ENCODE measurements at places on chromosomes 2 and 18.

DNA sequence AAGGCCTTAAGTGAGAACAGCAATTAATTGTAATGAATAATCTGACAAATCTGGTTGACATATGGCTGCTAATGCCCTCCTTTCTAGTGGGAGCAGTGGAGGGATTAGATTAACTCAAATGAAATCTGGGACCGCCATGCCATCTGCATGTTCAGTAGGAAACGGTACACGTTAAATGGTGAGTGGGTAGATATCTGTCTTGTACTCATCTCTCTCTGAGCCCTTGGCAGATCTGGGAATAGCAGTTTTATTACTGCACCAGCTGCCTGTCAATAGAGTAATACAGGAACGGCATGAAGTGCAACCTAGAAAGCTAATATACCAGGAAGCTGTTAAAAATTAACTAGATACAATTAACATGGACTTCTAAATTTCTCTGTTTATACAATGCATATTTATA lies 258.8 kb downstream of the GPD2 start:
- DNase-seq: no peak

GRCh38 chr2:59752071-59752470 lies 801.4 kb downstream of the BCL11A start:
- no peak for DNase-seq

DNA sequence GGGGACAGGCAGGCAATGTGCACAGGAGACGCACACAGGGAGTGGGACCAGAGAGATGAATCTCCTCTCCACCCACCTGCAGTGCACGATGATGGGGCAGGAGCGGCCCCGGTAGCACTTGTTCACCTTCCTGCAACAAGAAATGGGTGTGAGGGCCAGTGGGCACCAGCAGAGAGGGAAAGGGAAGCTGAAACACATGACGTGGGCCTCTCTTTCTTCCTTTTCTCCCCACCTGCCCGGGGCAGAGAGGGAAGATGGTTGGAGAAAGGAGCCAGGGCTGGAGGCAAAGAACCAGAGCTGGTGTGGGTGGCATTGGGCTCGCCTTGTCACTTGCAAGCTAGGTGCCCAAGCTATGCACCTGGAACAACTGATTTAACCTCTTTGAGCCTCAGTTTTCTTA lies 12.2 kb downstream of the DNAJB2 start:
- no peak for DNase-seq

DNA sequence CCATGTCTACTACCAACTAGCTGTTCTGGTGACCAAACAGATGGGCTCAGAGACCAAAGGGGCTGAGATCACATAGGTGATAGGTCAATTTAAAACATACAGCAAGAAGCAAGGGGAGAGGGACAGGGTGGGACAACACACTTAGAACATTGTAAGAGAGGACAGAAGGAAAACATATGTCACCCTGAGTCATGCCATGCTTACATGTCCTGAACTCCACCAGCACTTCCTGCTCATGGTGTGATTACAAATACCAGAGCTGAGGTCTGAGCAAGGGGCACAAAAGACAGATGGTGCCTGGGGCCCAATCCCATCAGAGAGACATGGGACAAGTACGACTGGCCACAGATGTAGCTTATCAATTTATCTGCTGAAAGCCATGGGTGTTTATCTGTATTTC lies 28.7 kb upstream of the GALNT14 start:
- DNase-seq: no peak

DNA sequence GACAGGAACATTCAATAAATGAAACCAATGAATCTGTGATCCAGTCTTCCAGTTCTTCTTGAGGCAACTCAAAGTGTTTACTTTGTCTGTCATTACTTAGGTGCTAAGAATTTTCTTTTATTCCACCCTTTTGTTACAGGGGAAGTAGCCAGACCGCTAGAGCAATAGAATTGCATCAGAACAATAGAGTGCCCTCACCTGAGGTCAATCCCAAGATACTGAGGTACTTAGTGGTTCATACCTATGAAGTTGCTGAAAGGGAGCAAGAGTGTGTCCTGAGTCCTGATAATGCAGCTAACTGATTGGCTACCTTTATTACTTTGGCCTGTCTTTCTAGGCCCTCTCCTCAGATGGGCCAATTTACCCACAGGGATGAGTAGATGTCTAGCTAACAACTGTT lies 359.4 kb upstream of the KCNH7 start:
- no peak for DNase-seq

- DNase-seq: no peak
Measured at GRCh38 chr18:52615943-52616342, 275.9 kb downstream of the DCC start.

DNA sequence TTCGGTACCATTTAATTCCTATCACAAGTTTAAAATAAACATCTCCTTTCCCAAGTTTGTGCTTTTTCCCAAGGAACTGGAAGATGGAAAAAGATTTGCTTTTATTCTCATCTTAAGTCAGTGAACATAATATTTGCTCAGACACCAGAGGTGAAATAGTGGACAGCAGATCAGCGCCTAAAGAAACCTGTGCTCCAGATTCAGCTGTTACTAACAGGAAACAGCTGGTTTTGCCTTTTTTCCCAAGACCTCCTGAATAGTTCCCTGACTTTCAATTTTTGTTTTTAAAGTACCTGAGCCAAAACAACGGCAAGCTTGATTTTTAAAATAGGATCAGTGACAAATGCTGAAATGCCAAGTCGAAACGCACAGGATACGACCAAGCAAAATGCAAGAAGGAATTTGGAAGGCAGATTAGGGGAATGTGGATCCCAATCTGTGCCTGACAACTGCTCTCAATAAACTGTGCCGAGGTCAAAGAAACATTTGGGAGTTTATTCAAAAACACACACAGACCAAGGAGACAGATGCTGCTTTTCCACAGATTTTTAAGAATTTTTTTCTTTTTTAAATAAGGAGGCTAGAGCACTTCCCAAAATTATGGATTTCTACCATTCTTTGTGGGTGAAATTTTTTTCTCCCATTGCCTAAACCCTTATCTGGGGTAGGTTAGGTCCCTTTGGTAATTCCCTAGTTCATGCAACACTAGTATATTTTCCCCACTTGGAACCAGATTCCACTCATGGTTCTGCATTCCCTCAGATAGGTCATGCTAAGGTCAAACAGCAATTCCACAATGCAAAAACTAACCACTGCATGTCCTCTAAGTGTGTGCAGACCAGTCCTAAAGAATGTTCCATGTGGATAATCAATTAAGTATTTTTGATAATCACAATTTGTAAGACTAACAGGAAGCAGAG lies 121.5 kb upstream of the PDE1A start:
- DNase-seq: no peak

- no peak for DNase-seq
Measured at GRCh38 chr2:121949271-121949670, 193.8 kb downstream of the TSN start.

- no peak for DNase-seq
Measured at GRCh38 chr18:9066817-9067306, 35.6 kb upstream of the NDUFV2 start.

DNA sequence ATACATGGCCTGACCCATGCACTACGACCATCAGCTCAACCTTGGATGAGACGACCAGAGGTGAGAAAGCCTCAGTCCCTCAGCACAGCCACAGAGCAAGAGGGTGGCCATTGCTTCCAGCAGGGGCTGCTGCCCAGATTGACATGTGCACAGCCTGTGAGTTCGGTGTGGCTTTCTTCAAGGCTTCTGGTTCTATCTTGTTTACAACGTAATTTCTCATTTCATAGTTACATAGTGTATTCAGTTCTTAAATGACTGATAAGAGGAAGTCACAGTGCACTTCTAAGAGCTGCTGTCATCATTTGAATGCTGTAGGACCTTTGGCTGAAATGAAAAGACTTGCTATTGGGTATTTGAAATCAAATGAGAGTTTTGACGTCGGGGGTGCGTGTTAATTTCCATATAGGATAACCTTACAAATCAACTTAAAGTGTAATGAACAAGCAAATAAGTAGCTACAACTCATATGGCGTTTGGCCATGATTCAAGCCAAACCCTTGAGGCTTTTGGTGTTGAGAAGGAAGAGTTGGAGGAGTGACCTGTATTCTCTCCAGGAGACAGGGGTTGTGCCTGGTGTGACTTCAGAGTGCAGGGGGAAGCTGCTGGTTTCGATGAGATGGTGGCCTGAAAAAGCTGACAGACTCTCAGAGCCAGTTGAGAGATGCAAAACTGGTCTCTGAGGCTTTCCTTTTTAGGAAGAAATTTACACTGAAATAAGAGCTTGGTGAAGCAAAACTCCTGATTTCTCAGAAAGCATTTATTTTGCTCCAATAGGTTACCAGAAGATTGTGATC lies 51.0 kb downstream of the TSHZ1 start:
- DNase-seq: no peak

DNA sequence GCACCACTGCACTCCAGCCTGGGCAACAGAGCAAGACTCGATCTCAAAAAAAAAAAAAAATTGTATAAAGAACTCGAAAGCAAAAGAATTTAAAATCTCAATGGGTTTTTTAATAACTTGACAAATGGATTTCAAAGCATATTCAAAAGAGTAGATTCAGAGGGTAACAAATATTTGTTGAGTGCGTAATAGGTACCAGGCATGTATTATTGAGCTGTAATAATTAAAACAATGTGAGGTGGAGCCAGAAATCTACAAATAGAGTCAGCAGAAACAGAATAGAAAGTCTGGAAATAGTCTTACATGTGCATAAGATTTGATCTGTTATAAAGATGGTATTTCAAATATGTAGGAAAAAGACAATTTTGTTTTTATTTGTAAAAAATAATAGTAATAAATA lies 19.1 kb upstream of the RAB11FIP5 start:
- DNase-seq: no peak

GRCh38 chr2:109613081-109613921 lies 465 bp downstream of the SEPTIN10 start:
- peak; percentile 40 for DNase-seq

- no peak for DNase-seq
Measured at GRCh38 chr2:30934066-30934465, 126.8 kb upstream of the CAPN13 start.

DNA sequence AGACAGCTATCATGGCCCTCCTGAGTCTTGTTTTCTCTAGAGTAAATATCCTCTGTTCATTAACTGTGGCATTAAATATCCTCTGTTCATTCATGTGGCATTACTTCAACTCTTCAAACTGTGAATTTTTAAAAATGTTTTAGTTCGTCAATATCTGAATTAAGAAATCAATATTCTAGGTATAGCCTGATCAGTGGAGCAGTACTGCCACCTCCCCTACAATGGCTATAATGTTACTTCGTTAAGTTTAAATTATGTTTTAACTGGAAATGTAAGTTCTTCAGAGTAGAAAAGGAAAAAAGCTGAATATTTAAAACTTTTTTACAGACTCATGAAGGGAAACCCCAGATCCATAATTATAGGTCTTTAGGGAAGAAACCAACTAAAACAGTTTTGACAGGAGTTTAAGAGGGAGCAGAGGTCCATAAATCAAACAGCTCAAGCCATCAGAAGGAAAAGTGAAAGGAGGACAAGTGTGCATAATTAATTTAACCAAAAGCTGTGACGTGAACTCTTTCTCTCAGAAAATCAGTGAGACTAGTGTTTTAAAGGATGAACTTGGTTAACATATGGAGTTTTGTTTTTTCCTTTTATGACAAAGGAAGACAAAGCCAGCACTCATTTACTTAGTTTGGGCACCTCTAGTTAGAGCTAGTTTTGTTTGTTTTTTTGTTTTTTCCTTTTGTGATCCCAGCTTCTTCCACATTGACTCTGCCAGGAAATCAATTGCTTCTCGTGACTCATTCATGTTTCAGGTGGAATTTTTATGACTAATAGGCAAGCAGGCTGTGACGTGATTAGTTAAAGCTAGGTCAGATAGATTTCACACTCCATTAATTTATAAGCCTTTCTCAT lies 44.9 kb downstream of the RBBP8 start:
- no peak for DNase-seq

GRCh38 chr2:23826771-23827170 lies 100.2 kb downstream of the ATAD2B start:
- DNase-seq: no peak

- no peak for DNase-seq
Measured at GRCh38 chr18:21406116-21406515, 164.1 kb downstream of the GREB1L start.

DNA sequence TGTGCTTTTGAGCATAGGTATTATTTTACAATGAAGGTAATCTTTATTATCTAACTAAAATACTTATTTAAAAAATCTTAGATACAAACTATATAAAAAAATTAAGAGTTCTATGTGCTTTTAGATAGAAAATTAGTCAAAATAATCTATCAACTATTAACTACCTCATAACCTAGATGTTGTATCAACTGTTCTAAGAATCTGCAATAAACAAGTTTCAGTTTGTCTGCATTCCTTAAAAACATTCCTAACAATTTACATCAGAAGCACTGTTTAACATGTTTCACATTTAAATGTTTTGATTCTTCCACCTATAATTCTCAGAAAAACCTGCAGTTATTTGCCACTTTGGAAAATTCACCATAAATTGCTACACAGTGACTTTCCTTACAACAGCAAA lies 33.3 kb downstream of the NDUFS1 start:
- no peak for DNase-seq

- no peak for DNase-seq
Measured at GRCh38 chr2:241376808-241377207, 20.7 kb downstream of the FARP2 start.

DNA sequence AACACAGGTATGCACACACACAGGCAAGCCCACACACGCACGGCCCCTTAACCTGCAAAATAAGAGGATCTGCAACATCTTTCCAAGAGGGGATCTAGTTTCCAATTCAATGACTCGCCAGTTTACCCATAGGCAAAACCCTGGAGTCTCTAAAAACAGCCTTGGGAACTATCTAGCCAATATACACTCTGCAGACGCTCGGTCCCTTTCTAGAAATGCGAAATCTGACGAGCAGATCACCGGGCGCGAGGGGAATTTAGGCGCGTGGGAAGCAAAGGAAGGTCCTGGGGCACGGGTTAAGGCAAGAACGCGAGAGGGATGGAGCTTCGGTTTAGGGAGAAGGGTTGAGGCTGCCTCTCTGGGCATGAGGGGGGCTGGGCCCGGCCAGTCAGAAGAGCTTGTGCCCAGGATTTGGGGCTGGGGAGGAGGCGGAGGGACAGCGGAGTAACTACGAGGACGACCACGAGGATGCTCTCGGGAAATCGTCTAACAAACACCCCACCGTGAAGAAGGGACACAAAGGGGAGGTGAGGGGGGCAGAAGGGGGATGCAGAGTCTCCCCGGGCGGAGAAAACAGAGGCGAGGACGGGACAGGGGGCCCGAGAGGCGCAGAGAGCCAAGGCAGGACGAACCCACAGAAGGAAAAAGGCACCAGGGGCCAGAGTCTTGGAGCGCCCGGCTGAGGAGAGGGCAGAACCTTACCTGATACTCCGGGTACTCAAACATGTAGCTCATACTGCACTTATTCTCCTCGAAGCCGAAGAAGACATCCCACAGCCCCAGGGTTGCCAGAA lies 542 bp downstream of the PGAP1 start:
- DNase-seq: peak; percentile 29
